Stimulated activated CD4-positive, alpha-beta T cell treated with anti-CD3 and anti-CD28 coated beads, Interleukin-1b, Interleukin-23, amount 100 ng/mL, for 1 hour (primary cell): ENCODE measurements at places on chromosomes 3 and 15.

- DNase-seq = no peak
These were observed 656 bp downstream of the CD47 start for GRCh38 chr3:108090049-108090700.

DNA sequence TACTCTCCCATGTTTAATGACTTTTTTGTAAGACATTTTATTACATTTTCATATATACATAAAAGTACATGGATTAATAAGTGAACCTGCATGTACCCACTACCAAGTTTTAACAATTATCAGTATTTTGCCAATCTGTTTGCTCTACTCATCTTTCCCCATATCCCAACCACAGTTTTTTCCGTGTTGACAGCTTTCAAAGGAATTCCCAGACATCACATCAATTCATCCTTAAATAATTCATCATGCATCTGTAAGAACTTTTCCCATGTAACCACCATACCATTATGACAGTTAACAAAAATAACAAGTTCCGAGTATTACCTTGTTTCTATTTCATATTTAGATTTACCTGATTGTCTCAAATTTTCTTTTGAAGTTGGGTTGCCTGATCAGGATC, 436.7 kb downstream of the PDCD6IP start:
- no peak for DNase-seq

GRCh38 chr3:98545940-98546339, 14.2 kb downstream of the GPR15 start:
- DNase-seq = no peak

DNA sequence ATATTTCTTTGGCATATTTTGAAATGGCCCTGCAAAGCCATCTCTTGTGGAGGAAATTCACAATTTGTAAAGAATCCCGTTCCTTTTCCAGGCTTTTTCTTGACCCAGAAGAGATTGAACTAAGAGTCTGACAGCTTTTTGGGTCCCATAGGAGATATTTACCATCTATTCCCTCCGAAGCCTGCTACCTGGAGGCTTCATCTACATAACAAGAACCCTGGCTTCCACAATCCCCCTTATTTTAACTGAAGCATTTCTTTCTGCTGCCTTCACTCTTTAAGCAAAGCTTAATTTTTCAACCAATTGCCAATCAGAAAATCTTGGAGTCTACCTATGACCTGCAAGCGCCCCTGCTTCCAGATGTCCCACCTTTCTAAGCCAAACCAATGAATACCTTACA, 248.1 kb upstream of the GADL1 start:
- DNase-seq = no peak

GRCh38 chr3:177902876-177903275, 633.4 kb upstream of the KCNMB2 start:
- DNase-seq = no peak

DNA sequence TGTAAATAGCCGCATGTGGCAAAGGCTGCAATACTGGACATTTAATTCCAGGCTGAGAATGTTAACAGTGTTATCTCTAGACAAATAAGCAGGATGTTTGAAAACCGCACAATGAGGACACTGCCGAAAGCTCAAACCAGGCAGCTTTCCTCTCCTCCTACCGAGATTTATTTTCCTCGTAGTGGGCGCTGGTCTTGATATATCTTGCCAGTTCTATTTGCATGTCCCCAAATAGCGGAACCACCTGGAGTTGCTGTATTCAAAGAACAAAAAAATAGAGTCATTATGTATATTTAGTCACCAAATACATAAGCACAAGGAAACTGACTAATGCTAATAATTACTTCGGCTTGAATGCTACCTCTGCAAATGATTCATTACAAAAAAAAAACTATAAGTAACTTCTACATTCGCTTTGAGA, 46.5 kb downstream of the CYFIP1 start:
- no peak for DNase-seq

DNA sequence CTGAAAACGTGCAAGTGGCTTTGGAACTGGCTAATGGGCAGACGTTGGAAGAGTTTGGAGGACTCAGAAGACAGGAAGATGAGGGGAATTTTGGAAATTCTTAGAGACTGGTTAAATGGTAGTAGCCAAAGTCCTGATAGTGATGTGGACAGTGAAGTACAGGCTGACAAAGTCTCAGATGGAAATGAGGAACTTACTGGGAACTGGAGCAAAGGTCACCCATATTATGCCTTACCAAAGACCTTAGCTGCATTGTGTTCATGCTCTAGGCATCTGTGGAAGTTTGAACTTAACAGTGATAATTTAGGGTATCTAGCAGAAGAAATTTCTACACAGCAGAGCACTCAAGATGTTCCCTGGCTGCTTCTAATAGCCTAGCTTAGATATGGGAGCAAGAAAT, 28.6 kb upstream of the SERPINI2 start:
- no peak for DNase-seq

DNA sequence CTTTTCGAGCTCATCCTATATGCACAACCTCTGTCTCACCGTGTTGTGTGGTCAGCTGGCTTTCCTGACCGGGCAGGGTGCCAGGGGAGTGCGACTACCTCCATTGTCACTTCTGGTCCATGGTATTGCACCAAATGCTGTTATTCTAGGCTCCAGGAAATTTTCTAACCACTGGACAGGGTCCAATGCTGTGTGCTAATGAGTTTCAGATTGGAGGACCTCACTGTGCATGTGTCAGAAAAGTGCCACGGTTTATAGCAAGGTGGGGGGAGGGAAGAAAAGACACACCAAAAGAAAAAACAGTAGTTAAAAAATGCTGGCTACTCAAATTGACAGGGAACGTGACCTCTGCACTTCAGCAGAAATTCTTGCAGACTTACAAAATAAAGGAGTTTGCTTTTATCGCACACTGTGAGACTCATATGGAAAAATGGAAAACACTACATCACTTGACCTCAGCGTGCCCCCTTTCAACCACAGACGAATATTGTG, 480.1 kb downstream of the FOXP1 start:
- DNase-seq = no peak

DNA sequence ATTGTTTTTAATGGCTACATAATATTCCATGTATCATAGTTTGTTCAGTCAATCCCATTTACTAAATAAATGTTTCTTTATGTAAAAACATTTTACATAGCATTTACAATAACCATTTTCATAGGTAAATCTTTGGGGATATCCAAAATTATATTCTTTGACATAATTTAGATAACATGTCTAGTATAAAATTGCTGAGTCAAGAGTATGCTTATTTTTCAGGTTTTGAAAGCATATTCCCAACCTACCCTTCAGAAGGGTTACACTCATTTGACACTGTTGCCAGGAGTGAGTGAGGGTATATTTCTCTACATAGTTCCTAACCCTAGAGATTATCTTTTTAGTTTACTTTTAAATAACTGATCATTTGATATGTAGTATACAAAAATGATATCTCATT, 84.6 kb upstream of the ADAMTSL3 start:
- DNase-seq = no peak

GRCh38 chr3:115397433-115397832, 225.9 kb upstream of the GAP43 start:
- no peak for DNase-seq

GRCh38 chr3:196169836-196170240, 41.4 kb downstream of the ZDHHC19 start:
- no peak for DNase-seq

DNA sequence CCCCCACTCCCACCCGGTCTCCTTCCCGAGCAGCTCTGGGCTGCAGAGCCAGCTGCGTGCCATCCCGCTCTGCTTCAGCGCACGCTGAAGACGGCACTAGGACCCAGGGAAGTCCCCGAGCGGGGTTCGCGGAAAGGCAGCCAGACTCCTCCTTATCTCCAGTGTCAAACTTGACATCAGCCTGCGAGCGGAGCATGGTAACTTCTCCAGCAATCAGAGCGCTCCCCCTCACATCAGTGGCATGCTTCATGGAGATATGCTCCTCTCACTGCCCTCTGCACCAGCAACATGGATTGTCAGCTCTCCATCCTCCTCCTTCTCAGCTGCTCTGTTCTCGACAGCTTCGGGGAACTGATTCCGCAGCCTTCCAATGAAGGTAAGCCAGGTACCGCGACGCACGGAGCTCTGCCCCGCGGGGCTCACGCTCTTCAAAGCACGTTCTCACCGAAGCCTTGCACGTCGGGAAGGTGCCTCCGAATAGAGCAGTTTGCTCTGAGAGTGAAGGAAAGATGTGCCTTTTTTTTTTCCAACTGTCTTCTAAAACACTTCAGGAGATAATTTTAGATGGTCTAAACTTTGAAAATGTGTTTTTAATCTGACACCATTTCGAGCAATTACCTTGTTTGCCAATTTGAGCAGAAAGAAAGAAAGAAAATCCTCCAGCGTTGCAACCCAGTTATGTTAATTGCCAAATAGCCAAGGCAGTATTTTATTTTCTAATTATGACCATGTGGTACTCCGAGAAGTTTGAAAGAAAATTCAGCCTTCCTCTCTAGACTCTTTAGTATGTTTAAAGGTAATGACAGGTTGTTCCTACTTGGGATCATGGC, at the start of gene EPHA3:
Gene EPHA3 (plus strand): TSS at position 161 of the 830 bp plus-strand sequence. CDS start 128 bp downstream, at position 289.
- peak; percentile 10 for DNase-seq

GRCh38 chr3:179093807-179094206, 22.2 kb upstream of the ZMAT3 start:
- no peak for DNase-seq

- DNase-seq = no peak
These were observed 17.9 kb downstream of the CP start for GRCh38 chr3:149203758-149204157.

DNA sequence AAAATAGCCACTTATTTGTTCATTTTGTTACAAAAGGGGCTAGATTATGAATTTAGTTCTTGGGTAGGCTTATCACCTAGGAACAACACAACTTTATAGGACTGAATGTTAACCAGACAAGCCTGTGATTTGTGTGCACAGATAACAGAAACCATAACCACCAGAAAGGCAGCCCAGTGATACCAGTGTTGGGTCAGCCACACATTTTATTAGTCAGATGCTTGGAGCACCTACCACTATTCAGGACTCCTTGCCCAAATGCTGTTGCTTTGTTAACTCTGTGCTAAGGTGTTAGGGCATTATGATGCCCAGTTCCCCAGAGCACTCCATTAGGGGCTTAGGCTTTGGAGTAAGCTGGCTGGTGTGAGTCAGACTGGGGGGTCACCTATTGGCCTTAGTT, 22.5 kb downstream of the PLCL2 start:
- no peak for DNase-seq

DNA sequence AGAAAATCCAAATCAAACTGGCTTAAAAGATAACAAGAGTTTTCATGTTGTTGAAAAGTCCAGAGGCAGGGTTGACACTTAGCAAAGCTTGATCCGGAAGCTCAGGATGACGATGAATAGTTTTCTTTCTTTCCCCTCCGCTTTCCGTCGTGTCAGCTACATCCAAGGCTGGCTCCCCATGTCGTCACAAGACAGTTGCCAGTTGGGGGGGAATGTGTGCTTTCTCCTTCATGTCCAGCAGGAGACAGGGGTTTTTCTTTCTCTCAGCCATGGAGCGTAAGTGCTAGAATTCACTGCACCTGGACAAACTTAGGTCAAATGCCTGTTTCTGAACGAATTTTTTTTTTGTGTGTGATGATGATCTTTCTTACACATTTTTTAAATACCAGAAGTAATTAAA, 273.8 kb upstream of the RGMA start:
- no peak for DNase-seq

DNA sequence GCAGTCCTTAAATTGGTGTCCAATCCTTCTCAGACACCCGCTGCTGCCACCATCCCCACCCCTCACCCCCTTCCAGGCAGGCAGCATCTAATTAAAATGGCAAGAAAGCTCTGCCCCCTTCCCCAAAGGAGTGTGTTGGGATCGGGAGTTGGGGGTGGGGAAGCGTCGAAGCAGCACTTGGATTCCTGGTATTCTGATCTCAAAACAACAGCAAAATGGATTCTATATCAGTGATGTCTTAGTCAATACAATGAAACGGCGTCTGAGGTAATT, 1.4 kb downstream of the TNIK start:
- DNase-seq = no peak

DNA sequence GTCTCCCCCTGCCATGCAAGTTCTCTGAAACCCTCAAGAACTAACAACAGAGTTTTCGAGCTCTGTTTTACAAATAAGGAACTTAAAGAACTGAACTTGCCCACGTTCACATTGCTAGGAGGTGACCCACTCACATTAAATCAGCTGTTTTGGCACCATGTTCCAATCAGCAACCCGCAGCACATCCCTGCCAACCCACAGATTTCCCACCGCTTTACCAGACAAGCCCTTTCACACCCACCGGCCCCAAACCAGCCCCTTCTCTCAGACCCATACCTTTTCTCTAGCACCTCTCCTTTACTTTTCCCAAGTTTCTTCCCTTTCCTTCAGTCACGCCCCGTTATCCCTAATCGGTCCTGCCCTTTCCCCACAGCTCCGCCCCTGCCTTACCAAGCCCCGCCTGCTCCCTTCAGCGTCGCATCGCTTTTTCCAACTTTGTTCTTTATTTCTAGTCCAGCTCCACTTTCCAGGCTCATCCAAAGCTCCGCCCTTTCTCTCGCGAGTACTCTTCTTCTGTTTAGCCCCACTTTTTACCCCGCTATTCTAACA, 804 bp upstream of the BRPF1 start:
- DNase-seq = no peak

DNA sequence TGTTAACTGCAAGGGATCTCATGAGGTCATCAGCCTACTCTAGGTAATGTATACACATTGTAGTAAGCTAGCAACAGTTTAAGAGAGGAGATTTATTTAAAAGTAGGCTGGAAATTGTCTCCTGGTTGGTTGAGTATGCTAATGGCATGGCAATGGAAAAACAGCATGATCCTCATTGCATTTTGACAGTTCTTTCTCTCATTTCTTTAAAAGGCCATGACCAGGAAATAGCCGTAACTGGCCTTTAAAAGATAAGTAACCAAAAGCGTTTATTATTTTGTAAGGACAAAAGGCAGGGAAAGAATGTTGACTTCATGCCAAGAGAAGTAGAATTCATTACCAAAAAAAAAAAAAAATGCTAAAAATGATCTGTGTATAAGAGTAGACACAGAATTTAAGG, 310.3 kb downstream of the FGF12 start:
- DNase-seq = no peak

- no peak for DNase-seq
These were observed 1.2 kb downstream of the GPR15 start for GRCh38 chr3:98532709-98533571.

DNA sequence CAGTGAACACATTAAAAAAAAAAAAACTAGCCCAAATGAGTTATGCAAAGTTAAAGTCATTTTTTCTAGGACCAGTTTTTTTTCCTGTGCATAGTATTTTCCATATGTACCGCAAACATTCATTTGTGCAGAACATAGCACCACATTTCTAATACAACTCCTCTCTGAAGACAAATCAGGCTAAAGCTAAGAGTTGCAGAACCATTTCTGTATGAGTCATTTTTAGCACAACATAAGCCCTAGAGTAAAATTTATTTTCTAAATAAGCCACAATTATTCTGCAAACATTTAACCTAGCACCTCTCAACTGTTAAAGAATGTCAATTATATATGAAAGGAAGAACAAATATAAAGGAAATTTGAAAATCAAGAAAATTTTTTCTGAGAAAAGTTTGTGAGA, 375.8 kb downstream of the TIGIT start:
- no peak for DNase-seq

DNA sequence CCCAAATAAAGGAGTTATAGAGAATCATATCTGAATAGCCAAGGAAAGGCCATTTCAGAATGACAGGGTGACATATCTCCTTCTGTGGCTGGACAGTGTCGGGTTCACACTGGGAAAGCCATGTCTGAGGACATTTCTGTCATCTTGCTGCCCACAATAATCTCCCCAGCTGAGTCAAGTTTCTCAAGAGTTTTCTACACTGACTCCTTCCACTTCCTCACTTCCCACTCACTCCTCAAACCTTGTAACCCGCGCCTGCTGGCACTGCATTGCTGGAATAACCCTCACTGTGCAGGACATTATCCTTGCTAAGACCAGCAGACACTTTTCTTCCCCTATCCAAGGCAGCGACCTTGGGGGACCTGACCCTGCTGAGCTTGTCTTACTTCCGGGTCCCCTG, 5.3 kb upstream of the INSYN1 start:
- no peak for DNase-seq
